ENCODE measurements at places on chromosomes 11 and 22. TPM values are rescaled to one million over a fixed set of nuclear protein-coding genes. Genes with fewer than 3 reads are reported as not detected.

GRCh38 chr11:17371614-17372013 lies 16.8 kb downstream of the KCNJ11 start:
- DNase-seq = no peak

Gene RAB39A
- total RNA-seq = 1.7 TPM

Gene KRTAP5-2
- not detected for total RNA-seq

- no peak for DNase-seq
Observed at GRCh38 chr11:2934021-2934550, 4.9 kb upstream of the PHLDA2 start.

DNA sequence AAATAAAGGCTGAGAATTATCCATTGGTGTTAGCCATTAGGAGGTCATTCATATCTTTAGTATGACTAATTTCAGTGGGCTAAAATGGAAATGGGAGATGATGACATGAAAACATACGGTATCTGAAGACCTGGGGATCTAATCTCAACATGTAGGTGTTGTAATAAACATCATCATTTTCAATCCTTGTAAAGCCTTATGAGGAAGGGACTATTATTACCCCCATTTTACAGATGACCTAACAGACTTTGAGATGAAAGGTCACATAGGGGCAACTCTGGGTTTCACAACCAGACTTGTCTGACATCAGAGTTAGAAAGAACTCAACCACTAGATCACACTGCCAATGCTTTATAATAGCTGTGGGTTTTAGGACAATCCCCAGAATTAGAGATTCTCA lies 34.8 kb upstream of the TMEM135 start:
- no peak for DNase-seq

All from left lung (tissue), 14 donors.